Natural killer cell treated with Interleukin-12 subunit alpha and Interleukin-12 subunit beta and Interleukin-15 and Interleukin-18, amount 100 ng/mL, for 72 hours (primary cell): ENCODE measurements at places on chromosomes 11 and 22.

- H3K27me3 ChIP-seq = no peaks in the 10 kb centered on the region
- peaks cover 27% of the 10 kb centered on the region for H3K4me1 ChIP-seq
- peak; percentile 79 for DNase-seq
- H3K27ac ChIP-seq = peak overlapping the region; percentile 96
Measured at GRCh38 chr11:65589444-65590239, 6.0 kb downstream of the KCNK7 start.

GRCh38 chr11:85709941-85710702, 24.1 kb upstream of the CCDC89 start:
- peaks cover 14% of the 10 kb centered on the region for H3K36me3 ChIP-seq
- no peak for DNase-seq
- H3K27me3 ChIP-seq = no peaks in the 10 kb centered on the region
- H3K4me1 ChIP-seq = no peaks in the 10 kb centered on the region
- no peak overlapping the region for H3K4me3 ChIP-seq
- no peak overlapping the region for H3K27ac ChIP-seq

- no peaks in the 10 kb centered on the region for H3K27me3 ChIP-seq
- H3K36me3 ChIP-seq = no peaks in the 10 kb centered on the region
- no peak overlapping the region for H3K27ac ChIP-seq
- peaks cover 14% of the 10 kb centered on the region for H3K4me1 ChIP-seq
- no peak for DNase-seq
Measured at GRCh38 chr11:133929401-133930052, 27.2 kb downstream of the IGSF9B start.

DNA sequence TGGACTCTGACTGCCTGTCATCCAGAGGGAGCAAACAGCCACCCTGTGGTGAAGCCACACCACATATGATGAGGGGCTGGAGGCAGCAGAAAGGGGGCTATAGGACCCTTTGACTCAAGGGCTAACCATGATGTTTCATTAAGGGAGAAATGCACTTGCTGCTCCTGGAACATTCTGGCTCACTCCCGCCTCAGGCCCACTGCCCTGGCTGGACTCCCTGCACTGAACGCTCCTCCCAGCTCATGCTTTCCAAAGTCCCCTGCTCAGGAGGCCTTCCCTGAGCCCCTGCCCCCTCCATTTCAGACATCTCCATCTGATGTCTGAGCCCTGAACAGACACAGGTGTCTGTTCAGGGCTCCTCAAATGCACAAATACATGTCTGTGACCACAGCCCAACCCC, 69.1 kb downstream of the CDKN1C start:
- H3K27ac ChIP-seq = no peak overlapping the region
- peaks cover 21% of the 10 kb centered on the region for H3K27me3 ChIP-seq
- H3K36me3 ChIP-seq = peaks cover 14% of the 10 kb centered on the region
- H3K4me3 ChIP-seq = no peak overlapping the region
- no peaks in the 10 kb centered on the region for H3K4me1 ChIP-seq

GRCh38 chr11:64544616-64545296, 46.3 kb upstream of the SLC22A12 start:
- no peak overlapping the region for H3K4me3 ChIP-seq
- peak; percentile 5 for DNase-seq
- no peaks in the 10 kb centered on the region for H3K36me3 ChIP-seq
- H3K27me3 ChIP-seq = peaks cover 5% of the 10 kb centered on the region
- no peak overlapping the region for H3K27ac ChIP-seq

DNA sequence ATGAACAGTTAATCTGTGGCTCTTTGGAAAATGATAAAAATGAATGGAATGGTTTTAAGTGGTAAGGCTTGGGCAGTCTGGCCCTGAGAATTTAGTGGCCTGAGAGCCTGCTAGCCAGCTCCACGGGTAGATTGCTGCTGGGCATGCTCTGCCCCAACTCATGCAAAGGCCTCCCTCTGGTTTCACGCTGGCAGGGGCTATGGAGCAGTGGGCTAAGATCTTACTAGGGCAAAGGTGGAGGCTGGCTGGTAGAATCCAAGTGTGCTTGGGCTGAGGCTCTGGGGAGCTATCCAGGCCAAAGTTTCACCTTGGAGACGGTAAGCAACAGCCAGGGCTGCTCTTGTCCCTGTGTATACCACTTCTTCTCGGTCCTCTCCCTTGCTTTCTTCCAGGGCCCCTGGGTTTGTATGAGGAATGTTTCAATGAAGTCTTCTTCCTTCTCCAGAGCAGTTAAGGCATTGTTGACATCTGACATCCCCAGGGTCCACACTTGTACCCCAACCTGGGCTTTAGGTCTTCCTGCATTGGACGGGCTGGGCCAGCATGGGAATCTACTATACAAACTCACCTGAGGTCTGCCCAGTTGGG, 27.4 kb downstream of the UBE2L3 start:
- H3K27me3 ChIP-seq = no peaks in the 10 kb centered on the region
- H3K27ac ChIP-seq = peak overlapping the region; percentile 69
- peaks cover 67% of the 10 kb centered on the region for H3K4me1 ChIP-seq
- H3K36me3 ChIP-seq = peaks cover 36% of the 10 kb centered on the region

- H3K4me1 ChIP-seq = peaks cover 9% of the 10 kb centered on the region
- DNase-seq = no peak
- H3K27ac ChIP-seq = no peak overlapping the region
- H3K36me3 ChIP-seq = no peaks in the 10 kb centered on the region
- H3K27me3 ChIP-seq = no peaks in the 10 kb centered on the region
- no peak overlapping the region for H3K4me3 ChIP-seq
Measured at GRCh38 chr11:68117853-68118470, 3.2 kb downstream of the CHKA start.

- H3K27ac ChIP-seq = no peak overlapping the region
- H3K4me1 ChIP-seq = no peaks in the 10 kb centered on the region
- no peak overlapping the region for H3K4me3 ChIP-seq
- no peaks in the 10 kb centered on the region for H3K36me3 ChIP-seq
- H3K27me3 ChIP-seq = no peaks in the 10 kb centered on the region
- no peak for DNase-seq
Measured at GRCh38 chr11:134339756-134340155, 8.0 kb downstream of the GLB1L2 start.

DNA sequence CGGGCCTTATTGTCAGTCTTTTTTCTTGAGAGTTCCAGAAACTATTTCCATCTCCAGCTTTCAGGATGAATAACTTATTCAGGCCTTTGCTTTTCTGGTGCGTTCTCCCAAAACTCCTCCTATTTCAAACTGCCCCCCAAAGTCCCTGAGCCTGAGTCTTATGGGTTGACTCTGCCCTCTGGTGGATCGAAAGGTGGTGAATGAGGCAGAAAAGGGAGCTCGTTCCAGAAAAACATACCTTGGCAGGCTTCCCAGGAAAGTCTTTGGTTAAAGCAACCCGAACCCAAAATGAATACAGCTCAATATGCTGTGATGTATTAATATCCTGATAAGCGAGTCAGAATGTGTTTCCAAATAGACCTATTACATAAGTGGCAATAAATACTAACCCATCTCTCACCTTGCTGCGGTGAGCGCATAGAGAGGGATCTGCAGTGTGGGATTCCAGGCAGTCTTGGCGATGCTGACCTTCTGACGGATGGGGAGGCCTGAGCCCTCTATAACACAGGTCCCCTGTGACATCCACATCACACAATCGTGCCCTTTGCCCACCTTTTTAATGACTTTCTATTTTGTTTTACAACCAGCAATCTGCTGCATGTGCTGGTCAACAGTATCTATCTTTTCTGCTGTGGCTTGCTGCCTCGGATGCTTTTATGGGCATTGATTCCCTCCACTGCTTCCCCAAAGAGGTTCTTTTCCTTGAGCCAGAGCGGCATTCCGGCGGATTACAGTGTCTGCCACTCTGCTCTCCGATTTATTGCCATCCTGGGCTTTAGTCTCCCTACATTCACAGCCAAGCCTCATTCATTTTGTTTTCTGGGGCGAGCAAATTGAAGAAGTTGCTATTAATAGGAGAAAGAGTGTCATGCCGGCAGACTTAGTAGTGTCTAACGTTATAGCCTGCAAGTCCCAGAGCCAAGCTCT, 756.8 kb downstream of the NTM start:
- no peaks in the 10 kb centered on the region for H3K27me3 ChIP-seq
- H3K4me3 ChIP-seq = no peak overlapping the region
- H3K4me1 ChIP-seq = no peaks in the 10 kb centered on the region
- no peaks in the 10 kb centered on the region for H3K36me3 ChIP-seq

DNA sequence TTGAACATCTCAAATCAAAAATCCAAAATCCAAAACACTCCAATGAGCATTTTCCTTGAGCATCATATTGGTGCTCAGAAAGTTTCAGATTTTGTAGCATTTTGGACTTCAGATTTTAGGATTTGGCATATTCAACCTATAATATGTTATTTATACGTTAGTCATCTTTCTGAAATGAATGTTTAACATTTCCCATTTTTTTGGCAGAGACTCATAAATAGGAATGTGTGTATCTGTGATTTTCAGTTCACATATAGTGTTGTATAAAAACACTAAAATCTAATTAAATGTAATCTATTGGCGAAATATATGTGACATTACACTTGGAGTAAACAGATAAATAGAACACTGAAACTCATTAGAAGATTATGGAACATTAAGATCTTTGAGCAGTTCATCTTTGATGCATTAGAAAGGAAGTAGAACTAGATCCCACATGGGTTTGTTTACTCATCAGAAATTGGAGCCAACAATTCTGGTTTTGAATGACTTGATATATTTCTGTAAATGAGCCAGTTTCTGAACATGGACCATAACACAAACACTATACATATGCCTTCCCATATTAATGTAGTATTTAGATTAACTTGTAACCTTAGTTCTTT, 153.1 kb downstream of the UVRAG start:
- no peaks in the 10 kb centered on the region for H3K27me3 ChIP-seq
- no peak for DNase-seq
- no peak overlapping the region for H3K27ac ChIP-seq
- no peak overlapping the region for H3K4me3 ChIP-seq
- H3K36me3 ChIP-seq = no peaks in the 10 kb centered on the region

DNA sequence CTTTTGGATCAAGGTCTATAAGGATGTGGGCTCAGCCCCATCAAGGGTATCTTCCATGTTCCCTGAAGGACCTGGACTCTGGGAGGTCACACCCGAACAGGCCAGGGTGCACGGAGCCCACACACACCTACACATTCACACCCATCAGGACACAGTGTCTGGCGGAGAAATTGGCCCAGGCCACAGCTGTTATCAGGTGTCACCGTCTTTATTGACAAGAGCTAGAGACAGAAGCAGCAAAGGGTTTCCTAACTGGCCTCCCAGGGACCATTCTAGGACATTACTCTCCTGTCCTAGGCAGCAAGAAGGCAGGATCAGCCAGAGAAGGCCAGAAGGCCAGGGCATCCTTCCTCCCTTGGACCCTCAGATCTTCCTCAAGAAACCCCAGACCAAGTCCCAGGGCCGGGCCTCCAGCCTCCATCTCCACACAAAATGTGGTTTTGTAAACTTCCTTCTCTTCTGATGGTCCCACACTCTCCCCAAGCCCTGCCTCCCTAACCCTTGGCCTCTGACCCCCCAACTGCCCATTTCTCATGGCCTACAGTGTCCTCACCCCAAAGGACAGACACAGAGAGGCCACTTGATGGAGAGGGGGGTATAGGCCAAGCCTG, 8.1 kb downstream of the SSTR3 start:
- peak; percentile 41 for DNase-seq
- H3K27me3 ChIP-seq = no peaks in the 10 kb centered on the region
- no peak overlapping the region for H3K4me3 ChIP-seq
- H3K4me1 ChIP-seq = peaks cover 7% of the 10 kb centered on the region
- peak overlapping the region; percentile 23 for H3K27ac ChIP-seq

DNA sequence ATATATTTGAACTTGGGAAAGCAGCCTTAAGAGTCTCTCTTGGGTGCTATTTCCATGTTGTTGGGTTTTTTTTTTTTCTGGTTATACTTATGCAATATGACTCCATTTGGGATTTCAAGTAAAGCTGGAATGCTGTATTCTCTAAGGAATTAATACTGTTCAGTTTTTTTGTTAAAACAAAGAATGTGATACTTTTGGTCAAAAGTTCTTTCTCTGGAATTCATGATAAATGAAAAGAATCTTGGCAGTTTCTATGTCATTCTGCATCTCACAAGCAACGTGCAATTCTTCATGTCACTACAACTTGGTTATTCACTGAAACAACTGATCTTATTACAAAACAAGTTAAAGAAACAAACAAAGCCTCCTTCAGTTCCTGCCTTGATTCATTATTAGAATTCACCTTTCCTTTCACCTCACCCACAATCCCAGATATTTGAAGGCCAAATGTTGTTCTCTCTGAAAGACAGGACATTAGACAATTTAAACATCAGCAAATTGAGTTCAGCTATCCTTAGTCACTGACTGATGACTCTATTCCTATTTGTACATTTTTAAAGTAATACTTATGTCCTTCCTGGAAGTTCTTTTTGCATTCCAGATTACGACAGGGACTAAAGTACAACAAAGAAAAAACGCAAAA, 176.2 kb downstream of the SBF2 start:
- no peaks in the 10 kb centered on the region for H3K27me3 ChIP-seq
- DNase-seq = no peak
- H3K27ac ChIP-seq = no peak overlapping the region

DNA sequence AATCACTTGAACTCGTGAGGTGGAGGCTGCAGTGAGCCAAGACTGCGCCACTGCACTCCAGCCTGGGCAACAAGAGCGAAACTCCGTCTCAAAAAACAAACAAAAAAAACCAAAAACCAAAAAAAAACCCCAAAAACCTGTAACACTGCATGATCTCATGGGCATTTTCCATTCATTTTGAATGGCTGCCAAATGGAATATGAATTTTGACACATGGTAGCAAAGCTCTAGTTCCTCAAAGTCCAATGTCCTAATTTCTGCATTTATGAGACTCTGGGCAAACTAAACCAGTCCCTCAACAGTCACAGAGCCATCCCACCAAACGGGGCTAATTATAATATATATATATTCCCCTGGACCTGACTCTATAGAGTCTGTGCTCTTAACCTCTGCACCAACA, 61.8 kb downstream of the SGSM3 start:
- no peak overlapping the region for H3K27ac ChIP-seq
- H3K4me1 ChIP-seq = peaks cover 19% of the 10 kb centered on the region
- no peak for DNase-seq
- peaks cover 6% of the 10 kb centered on the region for H3K36me3 ChIP-seq
- H3K4me3 ChIP-seq = no peak overlapping the region
- no peaks in the 10 kb centered on the region for H3K27me3 ChIP-seq

DNA sequence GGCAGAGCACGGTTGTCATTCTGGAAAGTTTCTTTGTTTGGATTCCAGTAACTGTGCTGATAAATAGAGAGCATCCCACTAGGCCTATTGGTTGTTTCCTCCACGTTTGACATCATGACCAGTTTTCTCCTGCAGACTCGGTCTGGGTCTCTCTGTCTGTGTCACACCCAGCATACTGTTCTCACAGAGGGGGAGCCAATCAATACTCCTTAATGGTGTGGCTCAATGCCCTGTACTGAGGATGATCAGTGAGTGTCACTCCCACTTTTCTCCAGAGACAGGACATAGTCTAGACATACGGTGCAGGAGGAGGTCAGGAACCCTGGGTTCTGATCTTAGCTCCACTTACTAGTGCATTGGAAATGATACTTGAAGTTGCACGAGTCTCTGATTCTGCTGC, 88.2 kb upstream of the BLID start:
- no peaks in the 10 kb centered on the region for H3K4me1 ChIP-seq
- no peak overlapping the region for H3K4me3 ChIP-seq
- H3K27me3 ChIP-seq = peaks cover 43% of the 10 kb centered on the region
- H3K27ac ChIP-seq = no peak overlapping the region
